ENCODE measurements at places on chromosomes 2 and 18.

GRCh38 chr2:159290289-159290907 lies 3.9 kb upstream of the WDSUB1 start:
- DNase-seq, result peak; percentile 34

DNA sequence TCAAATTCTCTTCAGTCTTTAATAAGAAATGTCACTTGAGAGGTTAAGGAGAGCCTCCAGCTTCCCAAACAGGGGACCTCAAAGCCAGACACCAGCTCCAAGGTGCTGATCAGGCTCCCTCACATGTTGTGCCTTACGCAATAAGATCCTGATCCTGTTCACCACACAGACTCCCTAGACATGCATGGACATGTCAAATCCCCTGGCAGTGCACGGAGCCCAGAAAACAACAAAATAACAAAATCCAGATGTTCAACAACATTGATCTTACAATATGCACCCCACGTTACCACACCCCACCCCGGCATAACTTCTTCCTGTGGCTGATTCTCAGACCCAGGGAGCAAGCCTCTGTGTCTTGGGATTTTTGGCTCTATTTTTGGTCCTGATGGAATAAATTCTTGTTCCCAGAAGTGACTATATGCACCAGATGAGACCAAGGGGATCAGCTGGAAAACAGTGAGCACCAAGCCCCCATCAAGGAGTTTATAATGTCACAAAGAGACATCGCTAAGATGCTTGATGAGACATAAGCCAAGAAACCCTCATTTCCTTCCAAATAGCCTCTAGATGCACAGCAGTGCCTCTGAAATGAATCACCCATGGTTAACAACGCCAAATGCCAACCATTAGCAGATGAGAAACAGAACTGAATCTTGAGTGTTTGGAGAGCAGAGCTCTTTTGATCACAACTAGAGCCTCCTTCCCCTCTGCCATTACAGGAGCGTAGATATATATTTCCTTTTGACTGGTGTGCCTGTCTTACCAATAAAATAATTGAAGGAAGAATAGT lies 198.2 kb downstream of the PRKCE start:
- DNase-seq, result no peak

GRCh38 chr2:26072925-26073768 lies 39.3 kb downstream of the RAB10 start:
- DNase-seq, result no peak

DNA sequence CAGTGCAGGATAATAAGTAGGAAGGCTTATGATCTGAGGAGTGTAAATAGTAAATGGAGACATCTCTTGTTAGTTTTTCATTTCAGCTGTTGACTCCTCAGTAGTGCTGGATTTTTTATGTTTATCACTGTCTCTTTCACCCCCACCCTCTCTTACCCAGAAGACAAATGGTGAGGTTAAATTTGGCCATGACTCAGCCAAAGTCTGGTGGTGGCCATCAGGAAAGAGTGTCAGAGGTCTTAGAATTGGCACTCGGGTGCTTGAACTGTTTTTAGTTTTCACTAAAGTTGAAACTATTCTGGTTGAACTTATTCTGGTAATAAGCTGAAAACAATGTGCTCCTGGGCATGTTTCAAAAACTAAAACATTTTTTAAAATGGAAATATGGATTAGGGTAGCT lies 123.3 kb downstream of the FHOD3 start:
- no peak for DNase-seq

DNA sequence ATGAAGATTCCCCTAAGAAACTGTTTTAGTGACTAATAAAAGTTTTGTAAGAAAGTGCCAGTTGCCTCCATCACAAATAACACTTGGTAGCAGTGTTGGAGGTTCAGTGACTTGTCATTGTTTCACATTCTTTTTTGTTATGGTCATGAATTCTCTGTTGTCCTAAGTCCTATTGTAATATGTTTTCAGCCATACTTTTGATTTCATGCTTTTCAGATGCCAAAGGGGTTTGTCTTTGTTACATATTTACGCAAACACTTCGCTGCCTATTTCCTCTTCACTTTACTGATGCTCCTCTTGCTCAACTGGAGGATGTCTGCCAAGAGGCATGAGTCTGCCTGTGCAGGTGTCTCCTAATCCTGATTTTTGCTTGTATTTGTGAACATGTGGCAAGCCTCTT lies 66.6 kb downstream of the PHLPP1 start:
- DNase-seq, result peak; percentile 29

Measured in SHP77 (cell line).